ENCODE measurements at places on chromosomes 11 and 22.

DNA sequence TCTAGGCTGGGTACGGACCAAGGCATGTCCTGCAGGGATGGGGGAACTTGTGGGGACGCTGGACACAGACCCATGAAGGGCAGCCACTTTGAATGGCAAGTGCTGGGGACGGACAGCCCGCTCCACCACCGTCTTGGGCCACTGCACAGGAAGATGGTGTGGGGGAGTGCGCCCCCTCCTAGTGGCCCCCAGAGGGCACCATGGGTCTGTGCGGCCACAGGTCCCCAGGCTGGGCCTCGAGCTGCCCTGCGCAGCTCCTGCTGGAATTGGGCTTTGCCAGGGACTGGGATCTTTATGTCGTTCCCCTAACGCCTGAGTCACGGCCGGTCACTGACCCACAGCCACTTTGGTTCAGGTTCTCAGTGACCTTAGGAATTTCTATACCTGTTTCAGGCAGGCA, 44.4 kb downstream of the NAT10 start:
- no peak for DNase-seq

- no peak for DNase-seq
Observed at GRCh38 chr11:60631944-60632343, 67.5 kb upstream of the MS4A8 start.

GRCh38 chr22:39209756-39210155, 35.0 kb downstream of the PDGFB start:
- no peak for DNase-seq

GRCh38 chr11:79312617-79313529, 128.0 kb downstream of the TENM4 start:
- DNase-seq: no peak

DNA sequence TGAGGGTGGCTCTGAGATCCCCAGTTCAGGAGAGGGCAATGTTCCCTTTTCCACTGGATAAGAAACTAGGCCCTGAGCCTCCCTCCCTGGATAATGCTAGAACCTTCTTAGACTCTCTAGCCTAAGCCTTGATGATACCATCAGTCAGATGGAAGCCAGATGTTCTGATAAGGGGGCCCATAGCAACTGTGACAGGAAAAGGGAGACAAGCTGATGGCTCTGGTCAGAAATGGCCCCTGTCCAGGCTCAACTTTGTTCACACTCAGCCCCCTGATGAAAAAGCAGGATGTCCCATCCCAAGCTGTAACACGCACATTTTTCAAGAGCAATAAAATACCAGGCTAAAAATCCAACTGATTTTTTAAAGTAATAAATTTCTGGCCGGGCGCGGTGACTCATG, 7.2 kb upstream of the OAF start:
- DNase-seq: no peak

GRCh38 chr11:128660947-128661346, 32.9 kb upstream of the FLI1 start:
- no peak for DNase-seq

DNA sequence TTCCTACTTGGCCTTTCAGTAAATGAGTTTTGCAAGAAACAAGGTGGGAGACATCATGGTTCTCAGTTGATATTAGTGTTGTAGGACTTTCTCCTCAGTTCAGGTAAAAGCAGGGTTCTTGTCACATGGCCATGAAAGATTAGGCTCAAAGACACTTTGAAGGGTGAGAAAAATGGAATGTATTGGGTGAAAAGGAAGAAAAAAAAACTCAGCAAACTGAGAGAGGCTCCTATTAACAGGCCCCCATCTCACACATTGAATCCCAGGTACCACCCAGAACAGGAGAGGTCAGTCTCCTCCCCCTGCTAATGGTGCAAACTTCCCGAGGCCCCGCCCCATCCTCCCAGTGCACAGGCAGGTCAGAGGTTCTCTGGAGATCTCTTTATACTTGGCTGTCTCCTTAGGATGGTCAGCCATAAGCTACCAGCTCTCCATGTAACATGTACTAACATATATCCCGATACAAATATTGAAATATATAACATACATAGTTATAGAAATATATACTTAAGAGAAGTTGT, 62.2 kb downstream of the MICAL2 start:
- no peak for DNase-seq

DNA sequence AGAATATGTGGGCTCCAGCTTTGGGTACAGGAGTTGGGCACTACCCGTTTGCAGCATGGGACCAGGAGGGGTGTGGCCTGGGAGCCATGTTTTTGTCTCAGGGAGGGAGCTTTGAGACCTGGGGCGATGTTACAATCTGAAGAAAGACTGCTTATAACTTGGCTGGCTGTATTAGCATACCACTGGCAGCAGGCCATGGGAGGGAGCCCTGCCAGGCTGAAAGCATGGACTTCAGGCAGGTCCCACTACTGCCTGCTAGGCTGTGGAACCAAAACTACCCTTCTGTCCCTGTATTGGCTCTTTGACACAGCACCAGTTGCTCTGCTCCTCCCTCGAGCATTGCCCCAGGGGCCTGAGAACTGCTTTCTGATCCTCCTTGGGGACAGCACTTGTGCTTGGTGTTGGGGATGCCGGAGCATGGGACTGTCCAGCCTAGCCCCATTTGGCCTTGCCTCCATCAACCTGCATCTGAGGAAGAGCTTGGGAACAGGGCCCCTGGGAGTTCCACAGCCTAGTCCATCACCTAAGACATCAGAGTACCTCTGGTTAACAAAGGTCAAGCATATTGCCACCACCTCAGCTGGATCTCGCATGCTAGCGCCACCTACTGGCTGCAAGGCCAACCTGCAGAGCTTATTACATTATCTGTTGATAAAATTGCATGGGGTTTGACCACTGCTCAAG, 217.4 kb downstream of the SBF2 start:
- peak; percentile 6 for DNase-seq

- no peak for DNase-seq
Observed at GRCh38 chr11:69027704-69028372, 14.8 kb upstream of the MRGPRF start.

- DNase-seq: no peak
Observed at GRCh38 chr22:44823396-44823795, 71.0 kb downstream of the ARHGAP8 start.

DNA sequence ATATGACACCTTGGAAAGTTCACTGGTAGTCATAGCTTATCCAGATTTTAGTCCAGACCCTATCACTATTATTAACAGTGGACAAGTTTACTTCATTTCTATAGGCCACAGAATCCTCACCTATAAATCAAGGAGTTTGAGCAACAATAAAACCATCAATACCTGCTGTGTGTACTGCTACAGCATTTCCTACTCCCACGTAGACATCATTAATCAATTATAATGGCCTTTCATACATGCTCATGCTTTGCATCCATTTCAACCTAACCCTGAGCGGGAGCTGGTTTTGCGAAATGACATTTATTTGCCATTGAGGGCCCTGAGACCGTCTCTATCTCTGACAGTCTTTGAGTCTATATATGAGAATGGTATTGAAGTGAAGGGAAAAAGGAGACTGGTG, 312.3 kb downstream of the FAT3 start:
- no peak for DNase-seq

DNA sequence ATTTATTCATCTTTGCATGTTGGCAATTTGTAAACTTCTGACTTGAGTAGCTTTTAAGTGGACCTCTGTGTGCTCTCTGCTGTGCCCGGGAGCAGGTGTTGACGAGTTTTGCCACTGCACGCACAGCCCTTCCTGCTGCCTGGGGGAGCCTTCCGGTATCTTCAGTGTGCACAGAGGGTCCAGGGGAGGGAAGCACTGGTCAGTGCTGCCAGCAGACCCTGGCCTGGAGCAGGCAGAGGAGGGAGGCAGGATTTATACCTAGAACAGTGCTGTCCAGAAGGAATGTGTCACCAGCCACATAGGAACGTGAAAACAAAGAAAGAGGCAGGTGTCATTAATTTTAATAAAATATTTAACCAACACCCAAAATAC, 403.6 kb downstream of the TBC1D22A start:
- DNase-seq: no peak

- no peak for DNase-seq
Observed at GRCh38 chr11:103420593-103420992, 311.4 kb downstream of the DYNC2H1 start.

- no peak for DNase-seq
Observed at GRCh38 chr11:23856654-23857053, 640.2 kb upstream of the LUZP2 start.

DNA sequence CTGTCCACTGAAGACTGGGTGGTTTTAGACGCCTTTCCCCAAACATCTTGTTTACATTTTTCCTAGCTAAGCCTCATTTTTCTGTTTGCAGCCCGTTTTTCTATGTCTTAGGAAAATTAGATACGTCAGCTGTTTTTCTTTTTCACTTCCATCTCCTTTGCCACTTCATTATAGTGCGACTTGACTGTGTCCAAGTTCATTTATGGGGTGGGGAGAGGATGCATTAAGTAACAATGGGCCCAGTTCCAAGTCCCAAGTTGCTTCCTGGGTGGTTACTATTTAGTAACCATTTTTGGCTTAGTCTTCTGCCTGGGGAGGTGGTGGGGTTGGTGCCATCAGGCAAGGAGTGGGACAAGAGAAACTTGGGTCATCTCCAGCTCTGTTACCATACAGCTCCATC, 83.0 kb downstream of the TRAF6 start:
- DNase-seq: no peak

DNA sequence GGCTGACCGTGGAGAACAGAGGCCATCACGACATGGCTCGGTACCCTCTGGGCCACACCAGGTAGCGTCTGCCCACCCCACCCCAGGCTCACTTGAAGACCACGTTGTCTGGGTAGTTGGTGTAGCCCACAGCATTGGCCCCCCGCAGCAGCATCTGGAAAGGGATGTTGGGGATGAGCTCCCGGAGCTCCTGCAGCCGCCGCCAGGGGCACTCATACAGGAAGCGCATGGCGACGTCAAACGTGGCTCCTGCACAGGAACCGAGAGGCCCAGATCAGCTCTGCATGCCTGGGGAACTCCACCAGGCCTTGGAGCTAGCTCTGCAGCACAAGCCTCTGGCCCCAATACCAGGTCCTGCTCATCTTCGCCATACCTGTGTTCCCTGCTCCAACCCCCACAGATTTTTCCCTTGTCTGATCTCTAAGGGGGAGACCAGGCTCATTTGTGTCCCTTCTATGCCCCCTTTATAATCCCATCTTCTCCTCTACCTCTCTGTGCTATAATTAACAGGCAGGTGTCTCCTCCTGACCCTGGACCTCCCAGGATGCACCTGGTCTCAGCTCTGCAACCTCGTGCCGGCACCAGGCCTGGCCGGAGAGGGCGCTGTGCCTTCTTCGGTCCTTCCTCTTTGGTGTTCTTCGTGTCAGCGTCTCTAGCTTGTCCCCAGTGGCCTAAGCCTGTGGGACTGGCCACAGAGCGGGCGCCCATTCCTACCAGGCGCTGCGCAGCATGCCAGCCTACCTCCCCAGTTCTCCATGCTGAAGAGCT, 5.0 kb upstream of the LRFN4 start:
- DNase-seq: no peak

DNA sequence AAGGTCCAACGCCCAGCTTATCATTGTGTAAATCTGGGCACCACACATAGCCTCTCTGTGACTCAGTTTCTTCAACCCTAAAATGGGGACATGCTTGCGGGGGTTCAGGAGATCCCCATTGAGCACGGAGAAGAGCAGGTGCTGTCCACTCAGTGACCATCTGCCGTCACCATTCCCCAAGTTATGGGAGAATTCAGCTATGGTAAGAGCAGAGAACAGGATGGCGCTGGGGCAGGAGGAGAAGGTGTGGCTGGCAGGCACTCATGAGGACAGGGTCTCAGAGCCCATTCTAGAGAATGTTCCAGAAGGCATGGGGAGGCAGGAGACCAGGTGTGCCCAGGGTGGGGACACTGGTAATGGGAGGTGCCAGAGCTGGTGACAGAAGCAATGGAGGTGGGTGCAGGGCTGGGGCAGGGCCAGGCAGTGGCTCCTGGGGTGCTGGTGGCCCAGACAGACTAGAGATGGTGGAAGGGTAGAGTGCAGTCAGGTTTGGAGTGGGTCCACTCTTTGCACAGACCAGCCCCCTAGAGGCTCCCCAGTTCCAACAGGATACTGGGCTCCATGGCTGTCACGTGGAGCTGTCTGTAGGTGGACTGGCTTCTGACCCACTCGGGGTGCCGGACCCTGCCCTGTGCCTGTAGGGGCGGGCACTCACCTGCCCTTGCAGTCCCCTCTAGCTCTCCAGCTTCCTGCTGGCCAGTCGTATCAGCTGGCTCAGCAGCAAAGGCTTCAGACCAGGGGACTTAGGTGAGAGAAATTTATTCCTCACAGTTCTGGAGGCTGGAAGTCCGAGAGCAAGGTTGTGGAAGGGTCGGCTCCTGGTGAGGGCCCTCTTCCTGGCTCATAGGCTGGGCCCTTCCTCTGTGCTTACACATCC, 84.7 kb downstream of the CDKN1C start:
- DNase-seq: no peak

GRCh38 chr11:69251057-69251393, 42.9 kb upstream of the MYEOV start:
- no peak for DNase-seq

- DNase-seq: no peak
Observed at GRCh38 chr11:44079376-44079775, 13.3 kb downstream of the ACCS start.

DNA sequence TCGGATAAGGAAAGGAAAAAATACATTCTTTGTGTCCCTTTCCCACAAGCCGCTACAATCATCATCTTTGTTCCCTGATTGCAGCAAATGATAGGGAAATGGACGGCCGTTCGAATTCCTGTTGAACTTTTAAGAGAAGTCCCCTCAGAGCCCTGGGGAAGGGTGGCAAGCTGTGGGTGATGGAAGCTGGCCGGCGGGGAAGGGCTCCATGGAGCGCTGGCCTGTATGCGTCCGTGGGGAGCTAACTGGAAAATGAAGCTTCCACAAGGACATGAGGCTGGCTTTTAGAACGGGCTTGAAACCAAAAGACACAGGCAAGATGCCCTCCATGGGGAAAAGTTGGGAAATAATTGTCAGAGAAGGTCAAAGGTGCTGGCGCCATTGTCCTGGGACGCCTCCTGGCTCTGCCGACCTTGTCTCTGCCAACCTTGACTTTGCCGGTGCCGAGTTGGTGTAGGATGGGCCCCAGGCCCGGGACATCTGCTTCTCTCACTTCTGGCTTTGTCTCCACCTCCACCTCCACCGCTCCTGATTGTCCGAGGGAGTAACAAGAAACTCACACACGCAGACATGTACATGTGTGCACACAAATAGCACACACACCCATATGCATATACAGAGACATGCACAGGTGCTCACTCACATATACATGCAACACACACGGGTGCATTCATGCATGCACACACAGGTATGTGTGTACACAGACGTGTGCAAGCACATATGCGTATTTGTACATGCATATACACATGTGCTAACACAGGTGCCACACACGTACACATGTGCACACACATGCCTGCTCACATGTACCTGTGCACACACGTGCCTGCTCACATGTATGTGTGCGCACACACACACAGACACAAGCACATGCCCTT, 14.5 kb upstream of the PPARA start:
- DNase-seq: no peak

- no peak for DNase-seq
Observed at GRCh38 chr11:102208835-102209234, 98.6 kb downstream of the YAP1 start.

GRCh38 chr22:38107692-38108515, 2.6 kb downstream of the BAIAP2L2 start:
- no peak for DNase-seq

Data from stimulated activated CD4-positive, alpha-beta T cell treated with anti-CD3 and anti-CD28 coated beads, Interleukin-4, amount 100 ng/mL, for 1 hour (primary cell).